ENCODE measurements at places on chromosomes 3 and 15.

- no peak for DNase-seq
Observed at GRCh38 chr15:73956743-73957135, 30.5 kb downstream of the LOXL1 start.

DNA sequence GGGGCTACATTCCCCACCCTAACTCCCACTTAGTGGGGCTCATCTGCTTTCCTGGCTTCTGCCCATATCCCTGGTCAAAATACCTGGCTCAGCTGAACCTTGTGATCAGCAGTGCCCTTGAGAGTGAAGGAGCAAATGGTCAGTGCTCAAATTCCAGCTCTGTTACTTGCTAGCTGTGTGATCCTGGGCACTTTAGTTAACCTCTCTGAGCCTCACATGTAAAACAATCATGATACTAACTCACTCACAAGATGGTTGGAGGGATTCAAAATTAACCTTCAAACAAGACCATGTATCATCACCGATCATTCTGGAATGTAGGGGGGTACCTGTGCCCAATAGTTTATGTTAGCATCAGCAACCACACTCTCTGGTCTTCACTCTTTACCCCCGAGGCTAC, 325.6 kb upstream of the TLE3 start:
- DNase-seq: no peak

- DNase-seq: no peak
Observed at GRCh38 chr3:170277833-170278580, 55.8 kb downstream of the PRKCI start.

- DNase-seq: no peak
Observed at GRCh38 chr3:127718245-127718915, 45.6 kb downstream of the ABTB1 start.

DNA sequence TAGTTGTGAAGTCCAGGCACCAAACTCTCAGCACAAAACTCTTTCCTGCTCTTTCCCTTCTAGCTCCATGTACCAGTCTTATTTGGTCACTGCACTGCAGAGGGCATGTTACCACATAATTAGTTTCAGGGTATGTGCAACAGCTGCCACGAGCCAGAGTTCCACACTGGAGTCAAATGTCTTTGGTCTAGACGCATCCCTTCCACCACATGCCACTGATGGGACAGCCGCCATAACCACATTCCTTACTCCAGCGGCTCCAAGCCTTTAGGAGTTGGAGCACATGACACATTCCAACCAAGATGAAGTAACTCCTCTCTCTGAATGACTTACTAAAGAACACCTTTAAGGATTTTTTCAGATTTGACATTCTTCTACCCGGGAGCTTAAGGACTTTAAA, 153.4 kb downstream of the ERC2 start:
- no peak for DNase-seq

GRCh38 chr15:88656760-88657221, 18.0 kb downstream of the ISG20 start:
- no peak for DNase-seq

DNA sequence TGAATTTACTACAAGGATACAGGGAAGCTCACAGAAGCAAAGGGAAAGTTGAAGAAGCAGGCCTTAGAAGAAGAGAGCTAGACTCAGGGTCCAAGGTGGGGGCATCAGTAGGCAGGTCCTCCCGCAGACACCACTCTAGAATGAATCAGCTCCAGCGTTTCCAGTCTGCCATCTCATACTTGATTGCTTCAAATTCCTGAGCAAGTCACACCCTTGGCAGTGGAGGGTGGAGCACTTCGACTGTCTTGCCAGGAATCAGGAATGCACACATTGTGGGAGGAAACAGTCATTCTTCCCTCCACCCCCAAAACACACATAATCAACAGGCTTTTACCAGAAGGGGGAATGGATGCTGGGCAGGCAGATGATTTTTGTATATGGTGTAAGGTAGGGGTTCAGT, 78.5 kb downstream of the CHCHD6 start:
- DNase-seq: no peak

DNA sequence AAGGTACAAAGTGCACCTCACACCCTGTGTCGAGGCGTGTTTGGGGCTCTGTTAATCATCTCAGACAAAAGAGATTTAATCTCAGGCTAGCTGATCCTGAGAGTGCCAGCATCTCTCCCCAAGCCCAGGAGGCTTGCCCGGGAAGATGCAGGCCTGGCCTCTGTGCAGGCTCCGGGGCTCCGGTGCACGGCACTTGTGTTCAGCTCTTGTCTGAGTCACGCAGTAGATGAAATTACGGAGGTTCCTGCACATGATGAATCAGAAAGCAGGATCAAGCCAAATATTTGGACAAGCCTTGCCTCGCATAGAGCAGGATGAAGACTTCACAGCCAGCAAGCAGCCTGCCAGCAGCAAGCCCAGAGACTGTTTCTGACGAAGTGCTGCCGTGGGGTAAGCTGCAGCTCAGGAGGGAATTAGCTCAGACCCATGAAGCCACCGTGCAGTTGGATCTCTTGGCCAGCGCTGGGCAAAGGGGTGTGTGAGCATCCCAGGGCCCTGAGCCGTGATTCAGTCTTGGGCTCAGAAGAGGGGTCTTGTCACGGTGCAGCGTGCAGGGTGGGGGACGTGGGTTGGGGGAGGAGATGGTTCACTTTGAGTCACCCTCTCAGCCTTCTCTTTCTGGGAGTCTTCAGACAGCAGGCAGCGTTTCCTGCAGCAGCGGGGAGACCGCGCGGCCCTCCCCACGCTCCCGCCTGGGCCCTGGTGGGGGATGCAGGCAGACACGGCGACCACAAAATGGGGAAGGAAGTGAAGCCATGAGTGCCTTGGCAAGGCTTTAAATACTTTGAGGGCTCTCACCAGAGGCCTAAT, 89.2 kb upstream of the MEF2A start:
- peak; percentile 64 for DNase-seq

DNA sequence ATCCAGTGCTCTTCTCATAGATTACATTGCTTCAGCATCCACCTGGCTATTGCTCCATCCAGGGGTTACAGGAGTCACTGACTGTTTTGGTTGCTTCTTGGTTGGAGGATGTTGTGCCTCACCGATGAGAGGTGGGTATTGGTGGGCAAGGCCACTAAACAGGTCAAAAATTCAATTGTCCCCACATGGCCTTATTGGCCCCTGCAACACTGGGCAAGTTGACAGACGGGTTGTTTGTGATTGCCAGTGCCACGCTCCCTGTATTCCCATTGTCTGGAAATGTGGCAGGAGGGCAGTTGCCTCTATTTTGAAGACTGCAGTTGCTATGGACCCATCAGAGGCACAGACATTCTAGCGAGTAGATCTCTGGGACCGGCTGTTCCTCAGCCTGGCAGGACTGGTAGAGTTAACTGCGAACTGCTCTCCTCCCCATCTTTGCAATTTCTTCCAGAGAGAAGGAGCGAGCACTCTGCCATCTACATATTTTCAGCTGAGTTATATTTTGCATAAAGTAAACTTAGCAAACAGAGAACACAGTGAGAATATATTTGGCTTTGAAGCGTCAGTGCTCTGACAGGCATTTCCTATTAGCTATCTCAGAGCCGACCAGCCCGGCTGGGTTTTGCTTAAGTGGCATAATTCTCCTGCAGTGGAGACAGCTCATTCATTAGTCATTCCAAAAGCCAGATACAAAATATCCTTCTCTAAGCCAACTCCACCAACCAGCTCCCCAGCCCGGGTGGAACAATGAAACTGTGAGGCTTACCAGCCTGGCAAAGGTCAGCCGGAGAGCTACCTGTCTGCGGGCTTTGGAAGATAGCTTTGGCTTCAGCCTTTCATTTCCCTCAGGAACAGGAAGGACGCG, 26.0 kb upstream of the MAGEF1 start:
- DNase-seq: no peak

GRCh38 chr3:186997473-186997939, 67.2 kb downstream of the ST6GAL1 start:
- DNase-seq: no peak

- no peak for DNase-seq
Observed at GRCh38 chr3:168925568-168925967, 737.9 kb downstream of the MECOM start.

DNA sequence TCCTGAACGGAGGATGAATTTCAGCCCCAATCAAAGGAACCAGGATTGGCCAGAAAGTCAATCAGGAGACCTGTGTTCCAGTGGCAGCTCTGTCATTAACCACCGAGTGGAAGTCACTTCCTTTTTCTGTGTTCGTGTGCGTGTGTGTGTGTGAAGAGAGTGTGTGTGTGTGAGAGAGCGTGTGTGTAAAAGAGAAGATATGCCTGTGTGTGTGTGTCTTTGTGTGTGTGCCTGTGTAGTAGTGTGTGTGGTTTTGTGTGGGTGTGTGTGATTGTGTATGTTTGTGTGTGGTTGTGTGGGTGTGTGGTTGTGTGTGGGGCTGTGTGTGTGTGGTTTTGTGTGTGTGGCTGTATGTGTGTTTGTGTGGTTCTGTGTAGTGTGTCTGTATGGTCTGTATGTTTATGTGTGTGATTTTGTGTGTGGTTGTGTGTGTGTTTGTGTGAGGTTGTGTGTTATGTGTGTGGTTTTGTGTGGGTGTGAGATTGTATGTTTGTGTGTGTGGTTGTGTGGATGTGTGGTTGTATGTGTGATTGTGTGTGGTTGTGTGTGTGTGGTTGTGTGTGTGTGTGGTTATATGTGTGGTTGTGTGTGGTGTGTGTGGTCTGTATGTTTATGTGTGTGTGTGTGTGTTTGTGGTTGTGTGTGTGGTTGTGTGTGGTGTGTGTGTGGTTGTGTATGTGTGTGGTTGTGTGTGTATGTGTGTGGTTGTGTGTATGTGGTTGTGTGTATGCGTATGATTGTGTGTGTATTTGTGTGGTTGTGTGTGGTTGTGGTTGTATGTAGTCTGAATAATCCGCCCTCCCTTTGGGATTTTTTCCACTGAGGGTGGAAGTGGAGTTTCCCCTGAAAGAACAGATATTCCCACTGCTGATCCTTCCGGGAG, 314.4 kb downstream of the SHQ1 start:
- no peak for DNase-seq

- DNase-seq: no peak
Observed at GRCh38 chr3:13086531-13086981, 13.3 kb upstream of the IQSEC1 start.

GRCh38 chr3:112233083-112233482, 60.9 kb downstream of the SLC9C1 start:
- no peak for DNase-seq

- no peak for DNase-seq
Observed at GRCh38 chr3:86923071-86923491, 67.9 kb downstream of the VGLL3 start.

DNA sequence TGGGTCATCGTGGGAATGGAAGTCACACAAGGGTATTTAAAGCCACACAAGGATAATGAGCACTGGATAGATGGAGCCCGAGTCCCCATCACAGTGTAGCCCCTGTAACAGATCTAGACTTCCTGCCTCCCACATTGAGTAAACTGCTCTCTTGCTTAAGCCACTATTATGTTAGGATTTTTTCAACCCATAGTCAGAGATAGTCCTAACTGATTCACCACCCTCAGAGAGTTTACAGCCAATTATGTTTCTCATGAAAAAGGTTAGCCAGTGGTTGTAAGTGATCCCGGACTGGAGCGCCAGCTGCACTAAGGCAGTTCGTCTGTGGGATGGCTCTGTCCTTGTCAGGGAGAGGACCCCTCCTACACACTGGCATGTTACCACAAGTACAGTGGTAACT, 77.0 kb downstream of the KLF13 start:
- no peak for DNase-seq

DNA sequence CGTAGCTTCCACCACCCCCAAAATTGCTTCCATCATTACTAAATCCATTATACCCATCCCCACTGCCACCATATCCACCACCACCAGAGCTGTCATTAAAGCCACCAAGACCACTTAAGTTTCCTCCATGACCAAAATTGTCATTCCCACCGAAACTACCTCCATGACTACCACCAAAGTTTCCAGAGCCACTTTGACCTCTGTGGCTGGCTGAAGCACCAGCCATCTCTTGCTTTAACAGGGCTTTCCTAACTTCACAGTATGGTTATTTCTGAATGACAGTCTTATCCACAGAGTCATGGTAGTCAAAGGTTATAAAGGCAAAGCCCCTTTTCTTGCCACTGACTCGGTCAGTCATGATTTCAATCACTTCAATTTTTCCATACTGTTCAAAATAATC, 24.3 kb upstream of the DENND4A start:
- DNase-seq: no peak

- DNase-seq: no peak
Observed at GRCh38 chr3:128745742-128746141, 19.8 kb downstream of the RAB7A start.

DNA sequence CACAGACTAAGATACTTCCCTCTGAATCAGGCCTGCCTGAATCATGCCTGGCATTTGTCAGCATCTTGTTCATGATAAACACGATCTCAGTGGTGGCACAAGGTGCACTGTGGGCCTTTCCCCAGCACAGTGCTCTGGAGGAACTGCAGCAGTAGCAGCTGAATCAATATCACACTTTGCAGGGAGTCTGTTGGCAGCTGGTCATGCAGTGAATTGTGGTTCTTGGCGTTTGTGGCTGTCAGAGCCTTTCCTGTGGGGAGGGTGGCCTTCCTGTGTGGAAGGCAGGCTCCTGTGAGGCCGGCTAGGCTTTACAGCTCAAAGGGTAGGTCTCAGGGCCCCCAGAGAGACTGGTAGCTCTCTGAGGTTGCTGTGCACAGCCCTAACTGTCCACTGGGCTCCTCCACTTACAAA, 54.4 kb upstream of the TLE3 start:
- DNase-seq: peak; percentile 68

GRCh38 chr3:166223120-166223519, 385.9 kb upstream of the BCHE start:
- DNase-seq: no peak
